Neuronal stem cell (in vitro differentiated cells): ENCODE measurements at places on chromosomes 4 and X.

DNA sequence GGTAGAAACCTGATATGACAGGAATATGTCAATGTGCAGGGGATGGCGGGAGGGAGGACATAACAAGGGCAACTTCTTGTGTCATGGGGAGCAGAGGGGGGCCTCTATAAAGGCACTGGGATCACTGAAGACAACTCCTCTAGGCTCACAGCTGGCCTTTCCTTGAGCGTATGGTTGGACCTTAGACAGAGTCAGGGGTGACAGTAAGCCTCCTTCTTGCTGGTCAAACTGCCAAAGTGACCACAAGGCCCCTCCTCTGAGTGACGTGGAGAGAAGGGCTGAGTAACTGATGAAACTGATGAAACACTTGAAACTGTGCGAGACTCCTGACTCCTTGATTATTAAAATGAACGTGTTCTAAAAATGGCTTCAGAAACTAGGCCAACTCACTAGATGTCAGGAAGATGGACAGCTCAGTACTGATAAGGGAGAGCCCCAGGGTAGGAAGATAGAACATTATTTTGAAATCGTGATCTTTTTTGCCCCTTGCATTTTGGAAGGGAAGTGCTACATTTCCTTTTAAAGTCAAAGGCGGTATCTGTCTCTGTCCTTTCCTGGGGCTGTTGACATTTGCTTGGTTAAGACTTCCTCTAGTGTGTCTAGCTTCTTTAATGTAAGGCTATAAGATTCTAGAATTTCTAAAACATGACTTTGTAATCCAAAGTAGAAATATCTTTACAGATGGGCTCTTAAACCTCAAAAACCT, 1.6 kb downstream of the RAB33A start:
- no peak for DNase-seq

DNA sequence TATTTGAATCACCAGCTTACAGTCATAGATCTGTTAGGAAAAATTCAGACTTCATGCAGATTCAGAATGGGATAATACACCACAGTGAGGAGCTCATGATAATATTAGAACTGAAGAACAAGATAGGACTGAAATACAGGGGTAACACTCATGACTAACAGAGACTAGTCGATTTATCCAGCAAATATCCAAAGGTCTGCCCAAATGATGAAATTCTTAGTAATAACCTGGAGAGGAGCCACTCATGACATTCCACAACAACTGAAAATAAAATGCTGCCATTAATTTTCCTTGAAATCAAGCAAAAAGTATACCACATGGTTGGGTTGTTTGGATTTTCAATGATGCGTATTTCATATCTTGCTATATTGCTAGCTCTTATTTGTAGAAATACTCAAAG, 903.7 kb upstream of the ADGRL3 start:
- no peak for DNase-seq

DNA sequence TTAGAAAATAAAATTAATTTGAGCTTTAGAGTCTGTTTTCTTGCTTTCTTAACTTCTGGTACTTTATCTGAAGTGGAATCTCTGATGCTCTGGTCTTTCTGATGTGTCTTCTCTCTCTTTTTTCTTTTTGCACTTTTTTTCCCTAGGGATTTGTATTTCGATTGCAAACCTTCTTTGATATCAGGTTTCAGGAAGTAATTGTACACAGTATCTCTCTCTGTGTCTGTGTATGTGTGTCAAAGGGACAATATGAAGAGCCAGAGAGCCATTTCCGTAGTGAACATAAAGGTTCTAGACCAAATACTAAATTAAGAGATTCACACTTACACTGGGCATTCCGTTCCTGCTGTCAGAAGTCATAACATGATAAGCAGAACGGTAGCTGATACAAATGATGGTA, 325.0 kb downstream of the PCDH7 start:
- DNase-seq: no peak

DNA sequence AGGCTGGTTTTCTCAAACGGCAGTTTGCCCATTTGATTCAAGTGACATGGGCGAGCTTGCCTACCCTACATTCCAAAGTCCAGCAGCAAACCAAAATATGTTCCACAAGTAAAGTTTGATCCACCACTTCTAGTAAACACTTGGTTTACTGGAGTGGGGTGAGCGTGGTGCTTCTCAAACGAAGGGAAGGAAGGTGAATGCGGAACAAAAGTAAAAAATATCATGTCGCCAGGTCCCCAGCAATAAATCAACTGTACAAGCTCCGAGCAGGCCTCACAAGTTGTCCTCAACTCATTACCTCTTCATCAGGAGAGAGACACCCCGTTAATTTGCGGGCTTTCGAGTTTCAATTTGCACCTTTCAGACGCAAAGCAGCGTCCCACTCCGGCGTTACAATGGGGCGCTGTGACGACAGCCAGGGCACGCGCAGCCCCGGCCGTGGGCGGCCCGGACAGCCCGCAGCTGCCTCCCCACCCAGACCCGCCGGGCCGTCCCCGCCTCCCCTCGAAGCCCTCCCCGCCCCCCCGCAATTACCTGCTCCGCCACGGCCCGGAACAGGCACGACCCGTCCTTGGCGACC, 1.0 kb downstream of the OTUD4 start:
- no peak for DNase-seq

- no peak for DNase-seq
Measured at GRCh38 chr4:34512616-34513015, 1731.7 kb downstream of the ARAP2 start.

- DNase-seq: no peak
Measured at GRCh38 chr4:145533001-145533400, 51.3 kb downstream of the SMAD1 start.

DNA sequence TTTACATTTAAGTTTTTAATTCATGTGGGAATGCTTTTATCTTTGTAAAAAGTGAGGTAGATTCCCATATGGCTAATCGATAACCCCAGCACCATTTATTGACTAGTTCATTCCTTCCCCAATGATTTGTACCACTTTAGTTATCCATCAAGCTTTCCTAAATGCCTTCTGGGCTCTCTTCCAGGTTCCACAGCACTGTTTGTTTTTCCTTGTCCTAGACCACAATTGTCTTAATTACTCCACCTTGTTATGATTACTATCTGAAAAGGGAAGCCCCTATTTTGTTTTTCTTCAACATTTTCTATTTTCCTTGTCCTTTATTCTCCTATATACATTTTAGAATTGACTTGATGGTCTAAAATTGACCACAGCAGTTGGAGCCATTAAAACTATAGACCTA, 48.5 kb upstream of the GPRIN3 start:
- no peak for DNase-seq

- DNase-seq: no peak
Measured at GRCh38 chrX:49071877-49072711, 1.7 kb downstream of the PRAF2 start.

DNA sequence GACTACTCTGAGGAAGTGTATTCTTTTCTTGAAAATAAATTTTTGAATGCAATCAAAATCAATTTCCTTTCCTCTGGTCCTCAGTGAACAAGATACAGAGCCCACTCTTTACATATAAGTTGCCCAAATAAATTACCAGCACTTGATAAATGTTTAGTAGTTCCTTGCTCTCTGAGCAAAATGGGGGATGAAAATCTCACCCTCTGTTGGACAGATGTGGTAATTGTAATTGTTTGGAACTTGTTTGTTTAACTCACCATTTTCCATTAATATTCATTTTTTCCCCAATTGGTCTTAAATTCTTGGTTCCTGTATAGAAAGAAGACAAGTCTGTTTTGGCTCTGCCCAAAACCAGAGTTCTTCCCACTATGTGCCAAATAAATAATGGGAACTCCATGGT, 146.3 kb downstream of the LDB2 start:
- no peak for DNase-seq

- DNase-seq: peak; percentile 53
Measured at GRCh38 chrX:139720136-139720535, 12.2 kb upstream of the MCF2 start.

DNA sequence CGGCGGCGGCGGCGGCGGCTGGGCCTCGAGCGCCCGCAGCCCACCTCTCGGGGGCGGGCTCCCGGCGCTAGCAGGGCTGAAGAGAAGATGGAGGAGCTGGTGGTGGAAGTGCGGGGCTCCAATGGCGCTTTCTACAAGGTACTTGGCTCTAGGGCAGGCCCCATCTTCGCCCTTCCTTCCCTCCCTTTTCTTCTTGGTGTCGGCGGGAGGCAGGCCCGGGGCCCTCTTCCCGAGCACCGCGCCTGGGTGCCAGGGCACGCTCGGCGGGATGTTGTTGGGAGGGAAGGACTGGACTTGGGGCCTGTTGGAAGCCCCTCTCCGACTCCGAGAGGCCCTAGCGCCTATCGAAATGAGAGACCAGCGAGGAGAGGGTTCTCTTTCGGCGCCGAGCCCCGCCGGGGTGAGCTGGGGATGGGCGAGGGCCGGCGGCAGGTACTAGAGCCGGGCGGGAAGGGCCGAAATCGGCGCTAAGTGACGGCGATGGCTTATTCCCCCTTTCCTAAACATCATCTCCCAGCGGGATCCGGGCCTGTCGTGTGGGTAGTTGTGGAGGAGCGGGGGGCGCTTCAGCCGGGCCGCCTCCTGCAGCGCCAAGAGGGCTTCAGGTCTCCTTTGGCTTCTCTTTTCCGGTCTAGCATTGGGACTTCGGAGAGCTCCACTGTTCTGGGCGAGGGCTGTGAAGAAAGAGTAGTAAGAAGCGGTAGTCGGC, 528 bp downstream of the FMR1 start:
- peak; percentile 12 for DNase-seq

DNA sequence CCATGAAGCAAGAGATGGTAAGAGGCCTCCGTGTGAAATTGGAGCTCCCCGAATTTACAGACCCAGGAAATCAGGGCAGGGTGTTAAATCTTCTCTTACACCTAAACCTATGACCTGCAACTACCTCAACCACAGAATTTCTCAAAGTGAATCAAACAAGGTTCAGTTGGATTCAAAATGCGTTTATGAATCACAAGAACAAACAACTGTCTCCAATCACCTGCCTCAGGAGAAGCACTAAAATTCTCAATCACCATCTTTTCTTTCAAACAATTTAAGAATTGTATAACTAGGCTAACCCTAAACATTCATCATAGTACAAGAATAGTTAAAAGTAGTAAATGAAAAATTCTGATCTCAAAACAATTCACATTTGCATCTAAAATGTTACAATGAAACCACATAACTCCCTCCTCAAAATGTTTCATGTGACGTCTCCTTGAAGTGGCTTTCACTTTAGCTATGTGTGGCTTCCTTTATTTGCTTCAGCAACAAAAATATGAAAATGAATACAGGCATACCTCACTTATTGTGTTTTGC, 19.2 kb downstream of the PPP3CA start:
- no peak for DNase-seq

DNA sequence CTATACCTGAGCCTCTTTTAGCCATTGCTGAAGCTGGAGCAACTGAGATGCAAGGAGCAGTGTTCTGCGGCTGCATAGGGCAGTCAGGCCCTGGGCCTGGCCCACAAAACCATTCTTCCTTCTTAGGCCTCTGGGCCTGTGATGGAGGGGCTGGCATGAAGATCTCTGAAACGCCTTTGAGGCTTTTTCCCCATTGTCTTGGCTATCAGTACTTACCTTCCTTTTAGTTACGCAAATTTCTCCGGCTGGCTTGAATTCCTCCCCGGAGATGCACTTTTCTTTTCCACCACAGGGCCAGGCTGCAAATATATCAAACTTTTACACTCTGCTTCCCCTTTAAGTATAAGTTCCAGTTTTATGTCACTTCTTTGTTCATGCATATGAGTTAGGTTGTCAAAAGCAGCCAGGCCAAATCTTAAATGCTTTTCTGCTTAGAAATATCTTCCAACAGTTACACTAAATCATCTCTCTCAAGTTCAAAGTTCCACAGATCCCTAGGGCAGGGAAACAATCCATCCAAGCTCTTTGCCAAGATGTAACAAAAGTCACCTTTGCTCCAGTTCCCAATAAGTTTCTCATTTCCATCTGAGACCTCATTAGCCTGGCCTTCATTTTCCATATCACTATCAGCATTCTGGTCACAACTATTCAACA, 194.4 kb upstream of the PCDH7 start:
- no peak for DNase-seq

GRCh38 chrX:155870958-155871357, 10.2 kb upstream of the VAMP7 start:
- DNase-seq: no peak

GRCh38 chr4:158159054-158159717, 13.6 kb downstream of the GASK1B start:
- DNase-seq: no peak

DNA sequence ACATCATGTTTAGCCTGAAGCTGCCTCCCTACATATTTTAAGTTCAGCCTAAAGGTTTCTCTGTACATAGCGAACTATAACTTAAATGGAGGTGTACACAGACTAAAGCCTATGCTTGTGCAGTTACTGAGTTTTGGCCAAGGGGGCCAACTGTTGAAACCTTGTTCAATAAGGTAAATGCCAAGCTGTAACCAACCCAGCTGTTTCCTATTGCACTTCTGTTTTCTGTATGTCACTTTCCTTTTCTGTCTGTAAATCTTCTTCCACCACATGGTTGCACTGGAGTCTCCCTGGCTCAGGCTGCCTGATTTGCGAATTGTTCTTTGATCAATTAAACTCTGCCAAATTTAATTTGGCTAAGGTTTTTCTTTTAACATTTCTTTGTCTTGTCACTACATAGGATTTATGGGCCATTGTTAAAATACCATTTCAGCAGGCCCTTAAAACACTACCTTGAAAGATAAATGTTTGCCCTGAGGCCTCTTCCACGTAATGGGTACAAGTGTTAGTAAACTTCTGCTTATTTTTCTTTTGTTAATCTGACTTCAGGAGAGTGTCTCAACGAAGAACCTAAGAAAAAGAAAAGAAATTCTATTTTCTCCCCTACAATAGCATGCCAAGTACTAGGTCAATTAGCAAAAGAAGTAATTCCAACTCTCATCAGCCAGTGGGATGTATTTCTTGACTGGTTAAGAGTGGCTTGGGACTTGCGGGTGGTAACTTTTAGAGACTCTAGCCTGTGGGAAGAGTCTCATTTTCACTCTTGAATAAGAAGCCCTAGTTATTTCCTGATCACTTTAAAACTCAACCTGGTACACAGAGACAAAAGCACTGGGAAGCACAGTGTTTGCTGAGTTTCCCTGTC, 45.7 kb upstream of the PRSS12 start:
- no peak for DNase-seq

DNA sequence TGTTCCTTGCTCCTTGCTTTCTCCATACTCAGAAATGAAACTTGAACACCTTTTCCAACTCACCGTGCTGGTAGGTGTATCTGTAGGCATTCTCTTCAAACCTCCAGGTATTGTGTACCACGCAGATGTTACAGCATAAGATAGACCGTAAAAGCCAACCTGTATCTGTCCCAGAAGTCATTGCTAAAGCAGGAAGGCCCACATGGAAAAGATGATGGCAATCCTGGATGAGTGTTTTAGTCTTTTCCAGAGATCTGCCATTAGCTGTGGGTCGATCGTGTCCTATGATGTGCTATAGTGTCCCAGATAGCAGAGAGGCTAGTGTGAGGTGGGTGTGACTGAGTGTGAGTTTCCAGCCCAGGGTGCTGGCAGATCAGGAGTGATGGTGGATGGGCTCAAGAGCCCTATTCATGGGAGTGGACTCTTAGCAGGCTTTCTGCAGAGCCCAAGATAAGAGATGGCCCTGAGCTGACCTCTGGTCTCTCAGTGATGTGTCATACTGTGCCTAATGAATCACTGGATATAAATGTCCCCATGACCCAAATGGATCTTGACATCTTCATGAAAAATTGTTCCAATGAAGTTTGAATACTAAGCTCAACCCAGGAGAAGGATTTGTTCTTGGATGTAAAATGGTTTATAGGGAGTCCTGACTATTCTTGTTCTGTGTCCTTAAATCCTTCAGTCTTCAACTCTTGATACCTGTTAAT, 69.1 kb upstream of the WDR1 start:
- DNase-seq: no peak
